ENCODE measurements at places on chromosomes 5 and 9. TPM values are rescaled to one million over a fixed set of nuclear protein-coding genes. Genes with fewer than 3 reads are reported as not detected.

INSL6 gene
- not detected for total RNA-seq

GRCh38 chr5:127012916-127013315 is 17.4 kb downstream of the MARCHF3 start:
- no peak for DNase-seq

GRCh38 chr5:142677198-142677597 is 8.7 kb downstream of the FGF1 start:
- no peak for DNase-seq

PTBP3 gene
- 61.7 TPM for total RNA-seq

FRRS1L gene
- total RNA-seq: 12.8 TPM

- DNase-seq: no peak
Measured at GRCh38 chr5:130386155-130386554, 481.9 kb downstream of the CHSY3 start.

DNA sequence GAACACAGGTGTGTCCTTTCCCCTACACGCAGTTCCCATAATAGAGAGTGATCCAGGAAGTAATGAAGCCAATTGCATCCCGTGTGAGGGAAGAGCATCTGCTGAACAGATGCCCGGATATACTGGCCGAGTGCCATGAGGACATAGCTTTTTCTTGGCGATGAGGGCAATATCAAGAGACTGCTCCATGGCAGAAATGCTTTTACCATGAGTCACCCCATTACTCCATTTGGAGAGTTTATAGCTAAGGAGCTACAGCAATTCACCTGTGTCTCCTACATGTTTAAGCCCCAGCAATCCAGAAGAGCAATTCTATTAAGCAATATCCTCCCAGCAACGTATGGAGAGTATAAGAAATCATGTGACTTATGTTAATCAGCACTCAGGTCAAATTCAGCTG is 222.0 kb upstream of the KLF4 start:
- no peak for DNase-seq

FBN2 gene
- 6.5 TPM for total RNA-seq

SVEP1 gene
- 110 TPM for total RNA-seq

DPYSL3 gene
- total RNA-seq: 81.2 TPM

- DNase-seq: no peak
Measured at GRCh38 chr5:5751987-5752386, 329.5 kb downstream of the ICE1 start.

DNA sequence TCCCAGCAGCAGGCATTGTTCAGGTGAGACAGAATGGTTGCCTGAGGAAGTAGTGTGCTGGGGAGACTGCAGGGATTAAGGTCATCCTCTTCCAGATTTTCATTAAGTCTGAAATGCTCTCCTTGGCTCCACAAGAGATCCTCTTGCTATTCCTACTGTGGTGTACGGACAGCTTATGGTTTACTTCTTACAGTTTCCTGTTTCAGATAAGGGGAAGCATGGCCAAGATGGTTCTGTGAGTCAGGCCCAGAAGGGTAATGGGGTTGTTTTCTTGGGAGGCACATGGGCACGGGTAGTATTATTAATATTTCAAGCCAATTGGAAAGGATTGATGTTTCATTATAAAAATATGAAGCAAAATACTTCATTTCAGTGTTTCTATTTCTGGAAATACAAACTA is 42.9 kb downstream of the GLRX start:
- DNase-seq: no peak

DNA sequence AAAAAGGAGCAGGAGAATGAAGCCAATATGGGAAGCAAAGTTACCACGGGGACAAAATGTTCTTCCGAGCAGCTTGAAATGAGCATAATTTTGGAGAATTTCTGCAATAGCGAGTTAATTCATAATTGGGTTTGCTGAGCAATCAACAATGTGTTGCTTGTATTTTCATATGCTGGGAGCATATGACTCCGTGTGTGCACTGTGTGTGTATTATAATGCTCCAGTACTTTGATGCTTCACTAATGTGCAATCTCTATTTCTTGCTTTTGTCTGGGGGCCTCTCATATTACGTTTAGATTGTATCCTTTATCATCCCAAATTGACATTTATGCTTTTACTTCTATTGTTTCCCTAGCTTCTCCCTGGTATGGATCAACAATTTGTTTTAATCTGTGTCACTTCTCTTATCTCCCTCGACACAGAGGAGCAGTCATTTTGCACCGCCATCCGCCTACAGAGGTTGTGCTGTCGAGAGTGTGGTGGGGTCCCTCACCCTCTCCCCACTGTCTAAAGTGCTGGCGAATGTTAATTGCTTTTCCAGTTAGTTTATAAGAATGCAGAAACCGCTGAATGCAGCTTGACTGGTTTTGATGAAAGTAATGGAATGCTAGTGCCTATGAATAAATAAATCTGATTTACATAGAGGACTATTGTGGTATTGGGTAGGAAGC is 372.5 kb upstream of the WWC1 start:
- no peak for DNase-seq

- no peak for DNase-seq
Measured at GRCh38 chr5:154042766-154043165, 4.0 kb downstream of the MFAP3 start.

GLRA1 gene
- not detected for total RNA-seq
